ENCODE measurements at places on chromosomes 5 and 9.
A peak's percentile ranks its signal among the peaks of the same experiment; 100 is the strongest.

DNA sequence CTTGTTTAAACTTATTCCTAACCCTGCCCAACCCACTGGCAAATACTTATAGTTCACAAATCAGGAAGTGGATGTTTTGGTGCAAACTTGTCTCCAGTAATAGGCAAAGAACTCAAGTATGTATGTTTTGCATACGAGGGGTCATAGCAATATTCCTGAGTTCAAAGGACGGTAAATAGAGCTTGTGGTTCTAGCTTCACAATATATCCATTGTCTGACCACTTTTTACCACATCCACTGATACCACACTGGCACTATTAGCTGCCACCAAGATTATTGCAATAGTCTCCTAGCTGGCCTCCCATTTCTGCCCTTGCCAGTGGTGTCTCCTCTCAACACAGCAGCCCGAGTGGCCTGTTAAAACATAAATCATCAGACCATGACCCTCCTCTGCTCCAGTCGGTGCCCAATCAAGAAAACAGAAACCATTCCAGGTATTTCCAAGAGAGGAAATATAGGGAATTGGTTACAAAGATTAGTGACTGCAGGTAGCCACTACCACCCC, 17.0 kb downstream of the GRXCR2 start:
- DNase-seq, result no peak

DNA sequence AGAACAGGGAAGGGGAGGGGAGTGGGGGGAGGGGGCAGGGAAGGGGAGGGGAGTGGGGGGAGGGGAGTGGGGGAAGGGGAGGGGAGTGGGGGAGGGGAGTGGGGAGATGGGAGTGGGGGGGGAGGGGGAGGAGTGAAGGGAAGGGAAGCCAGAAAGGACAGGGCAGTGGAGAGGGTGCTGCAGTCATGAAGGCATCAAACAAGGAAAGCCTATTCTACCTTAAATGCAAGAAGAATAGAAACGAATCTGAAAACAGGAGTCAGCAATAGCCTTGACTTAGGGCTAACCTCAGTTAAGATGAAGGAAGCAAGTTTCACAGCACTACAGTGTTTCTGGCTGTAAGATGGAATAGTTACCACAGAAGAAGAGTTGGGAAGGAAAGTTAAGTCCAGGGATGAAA, 59.5 kb downstream of the CAMSAP1 start:
- no peak for DNase-seq

DNA sequence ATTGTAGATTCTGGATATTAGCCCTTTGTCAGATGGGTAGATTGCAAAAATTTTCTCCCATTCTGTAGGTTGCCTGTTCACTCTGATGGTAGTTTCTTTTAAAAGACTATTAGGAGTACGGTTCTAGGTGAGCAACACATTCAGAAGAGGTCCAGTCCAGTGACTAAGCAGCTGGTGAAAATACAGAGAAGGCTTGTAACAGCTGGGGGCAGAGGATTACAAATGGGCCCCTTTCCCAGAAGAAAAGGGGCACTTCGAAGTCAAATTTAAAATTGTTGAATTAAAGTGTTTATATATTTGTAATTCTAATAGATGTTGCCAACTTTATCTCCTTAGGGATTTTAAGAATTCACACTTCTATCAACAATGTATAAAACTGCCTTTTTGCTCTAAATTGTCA, 720.5 kb downstream of the TLE4 start:
- DNase-seq, result no peak

DNA sequence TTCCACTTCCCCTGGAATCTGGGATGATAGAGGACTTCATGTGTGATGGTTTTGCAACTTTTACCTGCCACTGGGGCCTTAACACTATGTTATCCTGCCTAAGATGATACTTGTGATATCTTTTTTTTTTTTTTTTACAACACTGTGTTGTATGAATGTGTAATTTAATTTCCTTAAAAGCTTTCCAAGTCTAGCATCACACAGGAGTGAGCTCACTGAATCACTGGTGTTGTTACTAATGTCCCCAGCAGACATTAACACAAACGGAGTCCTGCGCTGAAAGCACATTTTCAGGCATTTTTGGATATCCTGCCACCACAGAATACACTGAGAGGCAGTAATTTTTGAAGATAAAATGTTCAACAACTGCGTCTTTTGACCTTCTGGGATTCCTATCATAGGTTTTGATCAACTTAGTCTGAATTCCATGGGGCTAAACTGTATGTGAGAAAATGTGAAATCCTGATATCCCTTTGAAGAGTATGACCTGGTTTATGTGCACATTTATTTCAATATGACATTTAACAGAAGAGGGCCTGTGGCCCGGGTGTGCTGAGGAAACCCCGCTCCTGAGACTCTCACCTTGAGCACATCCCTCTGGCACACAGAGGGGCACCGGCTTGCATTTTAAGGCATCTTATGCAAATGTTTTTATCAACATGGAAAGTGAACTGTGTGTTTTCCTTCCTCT, 118.0 kb downstream of the FSTL4 start:
- no peak for DNase-seq

GRCh38 chr9:120901755-120902568, 24.6 kb downstream of the TRAF1 start:
- DNase-seq, result no peak

- no peak for DNase-seq
Measured at GRCh38 chr5:112865128-112865527, 4.0 kb downstream of the SRP19 start.

DNA sequence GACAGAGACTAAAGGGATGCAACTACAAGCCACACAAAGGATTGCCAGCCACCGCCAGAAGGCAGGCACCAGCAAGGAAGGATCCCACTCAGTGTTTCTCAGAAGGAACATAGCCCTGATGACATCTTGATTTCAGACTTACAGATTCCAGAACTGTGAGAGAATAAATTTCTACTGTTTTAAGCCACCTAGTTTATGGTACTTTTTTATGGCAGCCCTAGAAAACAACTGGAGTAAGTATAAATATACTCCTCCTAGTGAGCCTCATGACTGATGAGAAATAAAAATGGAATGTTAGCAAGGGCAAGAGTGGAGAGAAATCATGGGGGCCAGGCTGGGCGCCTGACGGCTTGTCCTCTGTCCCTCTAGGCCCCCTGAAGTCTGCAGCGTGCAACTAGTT, 307.3 kb downstream of the PIK3R1 start:
- DNase-seq, result no peak

- DNase-seq, result no peak
Measured at GRCh38 chr9:99005651-99006050, 61.9 kb downstream of the COL15A1 start.

- no peak for DNase-seq
Measured at GRCh38 chr5:158619083-158619788, 480.5 kb downstream of the EBF1 start.

DNA sequence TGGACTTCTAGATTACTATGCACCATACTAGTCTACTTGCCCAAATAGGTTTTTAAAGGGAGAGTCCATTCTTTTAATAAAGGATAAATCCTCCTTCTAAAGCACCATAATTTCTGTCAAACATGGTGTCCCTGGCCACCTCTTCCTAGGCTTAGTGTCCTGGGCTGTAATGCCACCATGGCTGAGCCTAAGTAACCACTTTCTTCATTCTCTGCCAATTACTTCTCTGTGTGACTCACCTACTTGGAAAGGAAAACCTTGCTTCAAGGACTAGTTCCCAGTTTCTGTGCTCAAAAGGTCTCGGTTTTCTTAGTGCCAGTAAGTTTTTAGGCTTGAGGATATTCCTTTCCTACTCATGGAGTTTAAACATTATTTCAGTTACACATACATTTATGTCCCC, 273.4 kb downstream of the DENND1A start:
- no peak for DNase-seq

DNA sequence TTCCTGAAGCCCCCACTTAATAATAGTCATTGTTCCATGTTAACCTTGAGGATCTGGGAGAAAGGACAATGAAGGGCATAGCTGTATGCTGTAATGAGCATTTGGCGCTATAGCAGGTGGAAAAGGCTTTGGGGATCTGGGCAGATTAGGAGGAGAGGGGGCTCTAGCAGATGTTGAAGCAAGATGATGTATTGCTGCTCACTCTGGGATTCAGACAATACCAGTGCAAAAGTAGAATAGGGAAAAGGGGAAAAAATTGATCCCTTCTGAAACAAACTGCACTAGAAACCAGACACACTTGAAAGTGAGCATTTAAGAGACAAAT, 575.3 kb upstream of the MEF2C start:
- DNase-seq, result no peak

GRCh38 chr9:87662808-87663528, 63.0 kb upstream of the CTSL start:
- DNase-seq, result no peak

GRCh38 chr5:17440766-17441165, 57.3 kb upstream of the TAF11L2 start:
- DNase-seq, result no peak

DNA sequence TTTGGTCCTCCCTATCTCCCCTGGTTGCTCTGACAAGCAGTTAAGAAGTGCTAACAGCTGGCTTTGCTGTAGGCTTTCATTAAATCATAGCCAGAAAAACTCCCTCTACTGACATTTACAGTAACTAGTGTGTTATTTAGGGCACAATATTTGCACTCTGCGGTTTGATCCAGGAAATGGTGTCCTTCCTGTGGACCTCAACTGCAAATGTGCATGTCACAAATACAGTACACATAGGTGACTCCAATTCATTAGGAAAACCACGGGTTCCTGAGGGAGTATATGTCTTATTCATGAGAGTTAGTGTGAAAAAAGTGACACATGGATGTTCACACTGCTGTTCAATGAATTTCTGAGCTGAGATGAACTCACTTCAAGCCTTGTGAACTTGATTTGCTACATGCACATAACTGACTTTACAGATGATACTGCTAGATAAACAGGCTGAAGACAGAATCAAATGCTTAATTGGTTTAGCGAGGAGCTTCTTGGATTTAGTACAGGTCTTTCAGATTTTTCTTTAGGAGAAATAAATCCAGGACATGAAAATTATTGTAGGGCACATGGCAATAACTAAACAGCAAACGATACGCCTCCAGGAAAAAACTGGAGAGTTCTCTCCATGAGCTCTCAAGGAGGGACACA, 281.5 kb downstream of the EFNA5 start:
- DNase-seq, result peak; percentile 15

GRCh38 chr9:123460091-123460490, 104.1 kb downstream of the CRB2 start:
- no peak for DNase-seq

DNA sequence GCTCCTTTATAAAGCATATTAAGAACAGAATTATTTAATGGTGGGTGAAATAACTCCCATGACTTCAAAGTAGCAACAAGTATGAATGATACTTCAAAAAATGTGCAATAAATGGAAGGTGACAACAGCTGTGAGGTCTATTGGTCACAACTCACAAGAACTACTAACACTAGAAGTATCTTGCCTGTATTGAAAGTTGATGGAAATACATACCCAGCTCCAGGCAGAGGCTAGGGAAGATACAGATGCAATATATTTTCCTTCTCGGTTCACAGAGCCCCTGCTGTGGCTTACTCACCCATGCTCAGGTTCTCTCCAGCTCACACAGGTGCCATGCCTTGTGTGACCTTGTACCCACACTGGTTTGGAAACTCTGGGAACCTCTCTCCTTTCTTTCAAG, 133.8 kb downstream of the LIFR start:
- DNase-seq, result no peak
